Prostate gland (tissue), 2 donors: ENCODE measurements at places on chromosomes 1 and 21. TPM values are rescaled to one million over a fixed set of nuclear protein-coding genes. Genes with fewer than 3 reads are reported as not detected.
A peak's percentile ranks its signal among the peaks of the same experiment; 100 is the strongest.

DNA sequence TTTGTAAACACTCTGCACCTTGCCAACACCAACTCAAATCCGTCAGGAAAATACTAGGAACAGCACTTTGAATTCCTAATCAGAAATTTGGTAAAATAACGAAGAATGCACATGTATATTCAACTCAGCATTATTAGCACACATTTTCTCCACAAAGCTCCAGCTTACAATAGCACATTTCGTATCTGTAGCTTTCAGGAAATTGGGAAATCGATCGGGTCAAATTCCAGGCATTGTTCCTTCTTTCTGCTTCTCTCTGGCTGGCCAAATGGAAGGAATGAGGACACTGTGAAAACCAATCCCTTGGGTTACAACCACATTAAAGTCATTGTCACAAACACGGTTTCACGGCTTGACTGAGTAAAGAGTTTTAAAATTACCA lies 58.6 kb downstream of the NPHP4 start:
- no peaks in the 10 kb centered on the region for H3K27me3 ChIP-seq
- no peaks in the 10 kb centered on the region for H3K36me3 ChIP-seq
- no peak for DNase-seq
- H3K4me3 ChIP-seq = no peak overlapping the region

GRCh38 chr1:157580179-157580827 lies 17.6 kb downstream of the FCRL4 start:
- no peak overlapping the region for H3K4me3 ChIP-seq
- DNase-seq = no peak
- no peaks in the 10 kb centered on the region for H3K36me3 ChIP-seq
- no peaks in the 10 kb centered on the region for H3K4me1 ChIP-seq

DNA sequence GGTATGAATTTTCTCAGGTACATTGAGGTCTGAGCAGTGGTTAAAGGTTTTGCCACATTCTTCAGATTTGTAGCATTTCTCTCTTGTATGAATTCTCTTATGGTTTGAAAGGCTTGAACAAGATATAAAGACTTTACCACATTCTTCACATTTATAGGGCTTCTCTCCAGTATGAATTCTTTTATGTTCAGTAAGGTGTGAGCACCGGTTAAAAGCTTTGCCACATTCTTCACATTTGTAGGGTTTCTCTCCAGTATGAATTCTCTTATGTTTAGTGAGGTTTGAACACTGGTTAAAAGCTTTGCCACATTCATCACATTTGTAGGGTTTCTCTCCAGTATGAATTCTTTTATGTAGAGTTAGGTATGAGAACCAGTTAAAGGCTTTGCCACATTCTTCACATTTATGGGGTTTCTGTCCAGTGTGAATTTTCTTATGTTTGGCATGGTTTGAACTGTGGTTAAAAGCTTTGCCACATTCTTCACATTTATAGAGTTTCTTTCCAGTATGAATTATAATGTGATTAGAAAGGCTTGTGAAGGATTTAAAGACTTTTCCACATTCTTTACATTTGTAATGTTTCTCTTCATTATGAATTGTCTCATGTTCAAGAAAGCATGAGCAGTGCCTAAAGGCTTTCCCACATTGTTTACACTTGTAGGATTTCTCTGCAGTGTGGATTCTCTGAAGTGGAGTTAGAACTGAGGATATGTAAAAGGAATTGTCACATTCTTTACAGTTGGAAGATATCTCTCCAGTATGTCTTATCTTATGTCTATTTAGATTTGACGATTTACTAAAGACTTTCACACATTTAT lies 18.4 kb upstream of the ZNF124 start:
- no peaks in the 10 kb centered on the region for H3K27me3 ChIP-seq
- H3K36me3 ChIP-seq = no peaks in the 10 kb centered on the region
- no peaks in the 10 kb centered on the region for H3K4me1 ChIP-seq
- no peak overlapping the region for H3K27ac ChIP-seq

TMEM167B gene
- total RNA-seq = 40.7 TPM

DNA sequence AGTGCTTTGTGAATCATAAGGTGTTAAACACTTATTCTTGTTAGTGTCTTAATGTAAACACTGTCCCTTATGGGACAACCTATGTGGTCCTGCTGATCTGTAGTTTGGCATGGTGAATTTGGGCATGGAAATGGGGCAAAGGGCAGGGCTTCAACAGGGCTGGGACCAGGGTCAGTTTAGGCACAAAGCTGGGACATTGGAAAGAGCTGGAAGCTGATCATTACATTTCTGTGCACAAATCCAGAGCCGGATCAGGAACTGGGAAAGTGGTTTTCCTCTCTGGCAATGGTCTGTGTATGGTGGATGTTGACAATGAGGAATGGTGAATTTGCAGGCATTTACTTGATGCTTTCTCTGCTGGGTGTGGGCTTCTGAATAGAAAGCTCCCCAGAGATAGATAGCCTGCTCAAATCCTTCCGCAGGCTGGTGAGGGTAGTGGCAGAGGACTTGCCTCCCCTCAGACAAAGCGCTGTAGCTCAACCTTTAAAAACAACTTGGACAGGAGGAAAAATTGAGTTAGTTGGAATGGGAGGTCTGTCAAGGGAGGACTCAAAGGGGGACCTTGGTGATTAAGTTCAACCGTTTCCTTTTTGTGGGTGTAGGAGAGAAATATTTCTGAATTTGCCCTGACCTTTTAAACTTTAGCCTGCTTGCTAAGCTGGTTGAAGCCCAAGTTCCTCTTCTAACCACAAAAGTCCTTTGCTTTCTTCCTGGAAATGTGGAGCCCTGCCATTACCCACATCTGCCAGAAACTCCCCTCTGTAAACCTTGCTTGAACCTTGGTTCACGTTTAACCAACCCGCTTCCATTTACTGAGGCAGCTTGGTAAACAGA lies 35.3 kb downstream of the HLX start:
- no peak overlapping the region for H3K4me3 ChIP-seq
- no peak for DNase-seq
- H3K36me3 ChIP-seq = no peaks in the 10 kb centered on the region
- H3K4me1 ChIP-seq = no peaks in the 10 kb centered on the region

SPRR3 gene
- total RNA-seq = not detected

DNA sequence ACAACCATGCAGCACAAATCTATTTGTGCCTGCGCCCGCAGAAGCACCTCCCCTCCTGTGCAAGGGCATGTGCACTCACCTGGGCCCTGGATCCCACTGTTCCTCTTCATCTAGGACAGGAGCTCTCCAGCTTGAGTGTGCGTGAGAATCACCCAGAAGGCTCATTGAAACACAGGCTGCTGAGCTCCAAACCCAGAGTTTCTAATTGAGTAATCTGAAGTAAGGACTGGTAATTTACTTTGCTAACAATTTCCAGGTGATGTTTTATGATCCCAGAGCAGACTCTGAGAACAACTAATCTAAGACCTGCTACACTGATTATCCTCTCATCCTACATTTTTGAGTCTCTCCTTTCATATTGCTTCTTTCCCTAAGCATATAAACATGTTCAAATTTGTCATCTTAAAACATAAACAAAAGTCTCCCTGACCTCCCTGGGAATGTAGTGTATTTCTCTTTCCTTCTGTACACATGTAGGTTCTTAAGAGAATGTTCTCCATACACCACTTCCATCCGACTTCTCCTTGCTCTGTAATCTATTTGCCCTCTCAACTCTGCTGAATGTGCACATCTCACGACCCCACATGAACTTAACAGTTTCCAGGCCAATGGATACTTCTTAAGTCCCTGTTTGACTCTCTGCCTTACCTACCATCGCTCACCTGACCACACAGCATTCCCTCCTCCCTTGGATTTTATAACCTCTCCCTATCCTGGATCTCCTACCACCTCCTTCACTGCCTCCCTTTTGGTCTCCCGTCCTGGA lies 522.5 kb downstream of the SMYD3 start:
- H3K27ac ChIP-seq = no peak overlapping the region
- peaks cover 8% of the 10 kb centered on the region for H3K4me1 ChIP-seq
- H3K4me3 ChIP-seq = no peak overlapping the region

GRCh38 chr1:77742011-77742555 lies 17.6 kb downstream of the USP33 start:
- H3K27ac ChIP-seq = no peak overlapping the region
- no peak for DNase-seq
- peaks cover 6% of the 10 kb centered on the region for H3K4me1 ChIP-seq
- H3K27me3 ChIP-seq = no peaks in the 10 kb centered on the region
- H3K36me3 ChIP-seq = no peaks in the 10 kb centered on the region

GRCh38 chr1:212228591-212229119 lies 56.6 kb upstream of the PPP2R5A start:
- no peak overlapping the region for H3K4me3 ChIP-seq
- no peaks in the 10 kb centered on the region for H3K27me3 ChIP-seq
- no peaks in the 10 kb centered on the region for H3K4me1 ChIP-seq
- DNase-seq = peak; percentile 25
- H3K27ac ChIP-seq = no peak overlapping the region

DNA sequence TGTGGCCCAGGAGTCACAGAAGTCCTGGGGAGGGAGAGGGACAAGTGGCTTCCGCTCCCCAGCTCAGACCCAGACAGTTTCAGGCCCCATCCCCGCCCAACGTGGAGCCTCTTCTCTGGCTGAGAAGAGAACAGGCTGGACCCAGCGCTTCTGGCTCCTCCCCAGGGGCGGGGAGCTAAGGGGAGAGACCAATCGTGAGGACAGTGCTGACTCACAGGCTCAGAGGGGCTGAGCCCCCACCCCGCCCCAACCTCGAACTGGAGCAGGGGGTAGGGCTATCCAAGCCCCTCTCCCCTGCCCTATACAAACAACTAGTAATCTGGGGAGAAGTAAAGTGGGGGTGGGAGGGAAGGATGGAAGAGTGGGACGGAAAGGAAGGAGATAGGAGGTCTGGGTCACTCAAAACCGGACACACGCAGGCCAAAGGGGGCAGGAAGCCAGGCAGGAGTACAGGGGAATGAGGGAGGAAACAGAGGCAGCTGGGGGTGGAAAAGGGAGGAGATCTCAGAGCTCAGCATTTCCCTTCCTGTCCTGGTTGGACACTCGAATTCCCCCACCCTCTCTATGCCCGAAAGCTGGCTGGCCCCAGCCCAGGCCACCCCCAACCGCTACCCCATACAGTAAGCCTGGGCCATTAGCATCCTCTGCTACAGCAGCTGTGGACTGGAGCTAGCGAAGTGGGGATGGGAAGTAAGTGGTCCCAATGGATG lies at the start of gene SHC1:
TSS of gene SHC1 (minus strand) at position 117 of the 710 bp plus-strand sequence. CDS start 221 bp downstream, outside the sequence.
- H3K4me1 ChIP-seq = peaks cover 14% of the 10 kb centered on the region
- peak within 1 kb of the TSS; percentile 33 for H3K4me3 ChIP-seq
- H3K27me3 ChIP-seq = no peaks in the 10 kb centered on the region
- no peaks in the 10 kb centered on the region for H3K36me3 ChIP-seq
- DNase-seq = peak; percentile 94

BMP8A gene
- 9.4 TPM for total RNA-seq

TCHH gene
- 0.91 TPM for total RNA-seq

NCF2 gene
- total RNA-seq = 5.6 TPM

DNA sequence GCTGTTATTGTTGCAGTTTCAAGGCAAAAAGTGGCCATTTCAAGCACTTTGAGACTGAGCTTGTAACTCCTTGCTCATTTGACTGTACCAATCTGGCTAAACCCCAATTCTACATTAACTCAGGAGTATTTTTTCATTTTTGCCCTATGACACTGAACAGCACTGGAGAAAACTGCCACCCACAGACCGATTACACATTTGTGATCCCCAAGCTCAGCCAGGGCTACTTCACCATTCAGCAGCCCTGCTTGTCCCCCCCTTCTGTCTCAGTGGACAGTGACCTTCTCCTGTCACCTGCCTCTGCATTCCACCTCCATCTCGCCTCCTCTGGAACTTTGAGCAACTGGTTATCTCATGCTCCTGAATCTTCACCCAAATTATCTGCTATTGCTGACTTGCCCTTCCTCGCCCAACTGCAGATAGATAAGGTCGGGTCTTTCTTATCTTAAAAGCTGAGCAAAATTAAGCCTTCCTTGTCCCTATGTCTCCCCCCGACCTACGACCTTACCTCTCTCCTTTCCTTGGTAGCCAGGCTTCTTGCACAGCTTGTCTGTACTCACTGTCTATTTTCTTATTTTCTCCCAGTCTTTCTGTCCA lies 25.3 kb downstream of the SPATA46 start:
- no peak overlapping the region for H3K27ac ChIP-seq
- H3K4me1 ChIP-seq = no peaks in the 10 kb centered on the region
- H3K36me3 ChIP-seq = no peaks in the 10 kb centered on the region

GRCh38 chr1:57350610-57351009 lies 73.2 kb downstream of the DAB1 start:
- no peaks in the 10 kb centered on the region for H3K4me1 ChIP-seq
- DNase-seq = no peak
- H3K4me3 ChIP-seq = no peak overlapping the region

DNA sequence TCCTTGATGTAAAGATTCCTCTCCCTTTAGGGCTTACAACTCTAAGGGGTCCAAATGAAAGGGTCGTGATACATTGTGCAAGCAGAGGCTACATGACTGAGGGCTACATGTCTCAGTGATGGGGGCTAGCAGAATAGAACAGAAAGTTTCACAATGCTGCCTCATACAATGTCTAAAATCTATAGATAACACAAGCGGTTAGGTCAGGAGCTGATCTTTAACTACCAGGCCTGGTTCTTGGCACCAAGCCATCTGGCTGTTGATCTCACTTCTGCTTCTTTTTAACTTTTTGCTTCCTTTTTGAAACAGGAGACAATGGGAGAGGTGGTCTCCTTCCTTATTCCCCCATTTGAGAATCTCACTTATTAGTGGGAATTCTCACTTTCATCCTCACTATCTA lies 710.2 kb downstream of the AMY1C start:
- no peaks in the 10 kb centered on the region for H3K27me3 ChIP-seq
- H3K27ac ChIP-seq = no peak overlapping the region
- no peak overlapping the region for H3K4me3 ChIP-seq
- DNase-seq = no peak
- H3K36me3 ChIP-seq = no peaks in the 10 kb centered on the region

- no peak overlapping the region for H3K27ac ChIP-seq
- no peaks in the 10 kb centered on the region for H3K36me3 ChIP-seq
- no peak overlapping the region for H3K4me3 ChIP-seq
Measured at GRCh38 chr1:248613742-248614141, 16.2 kb upstream of the OR2T10 start.

SPATA17 gene
- 6.4 TPM for total RNA-seq

GRCh38 chr21:25987531-25987930 lies 183.0 kb downstream of the APP start:
- H3K36me3 ChIP-seq = no peaks in the 10 kb centered on the region
- no peak for DNase-seq
- no peak overlapping the region for H3K27ac ChIP-seq
- H3K27me3 ChIP-seq = no peaks in the 10 kb centered on the region
